ENCODE measurements at places on chromosomes 3 and 15. TPM values are rescaled to one million over a fixed set of nuclear protein-coding genes. Genes with fewer than 3 reads are reported as not detected.

DNA sequence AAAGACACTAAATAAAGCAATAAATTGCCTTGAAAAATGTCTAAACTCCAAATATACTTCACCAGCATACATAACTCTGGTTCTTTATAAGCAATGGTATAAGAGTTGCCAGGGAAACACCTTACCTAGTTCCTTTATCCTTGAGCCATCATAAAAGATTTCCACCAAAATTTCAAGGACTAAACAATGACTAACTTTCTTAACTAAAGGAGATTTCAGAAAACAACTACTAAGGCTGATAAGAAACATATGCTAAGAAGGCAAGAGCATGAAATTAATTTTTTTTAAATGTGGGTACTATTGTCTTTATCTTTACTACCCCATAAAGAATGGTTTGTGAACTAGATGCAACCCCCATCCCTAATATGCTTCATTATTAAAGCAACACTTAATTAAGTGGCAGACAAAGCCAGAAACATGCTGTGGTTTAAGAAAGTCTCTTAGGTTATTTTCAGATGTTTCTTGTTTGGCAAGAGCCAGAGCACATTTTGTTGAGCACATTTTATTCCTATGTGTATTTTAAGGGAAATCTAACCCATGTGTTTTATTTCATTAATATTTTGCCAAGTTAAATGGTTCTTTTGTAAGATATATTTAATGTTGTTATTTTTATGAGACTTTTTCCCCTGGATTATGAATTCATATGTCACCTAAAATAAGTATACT is 17.4 kb upstream of the VEPH1 start:
- no peaks in the 10 kb centered on the region for H3K4me1 ChIP-seq
- peaks cover 3% of the 10 kb centered on the region for H3K27me3 ChIP-seq
- H3K27ac ChIP-seq, result no peak overlapping the region
- H3K36me3 ChIP-seq, result no peaks in the 10 kb centered on the region
- H3K4me3 ChIP-seq, result no peak overlapping the region
- DNase-seq, result no peak

- DNase-seq, result no peak
- H3K36me3 ChIP-seq, result peaks cover 75% of the 10 kb centered on the region
- no peaks in the 10 kb centered on the region for H3K27me3 ChIP-seq
- H3K27ac ChIP-seq, result no peak overlapping the region
- no peak overlapping the region for H3K4me3 ChIP-seq
Observed at GRCh38 chr15:79321876-79322275, 11.0 kb downstream of the TMED3 start.

Gene AP3B2
- total RNA-seq, result 0.52 TPM

Gene SGO1
- total RNA-seq, result 36.2 TPM

DNA sequence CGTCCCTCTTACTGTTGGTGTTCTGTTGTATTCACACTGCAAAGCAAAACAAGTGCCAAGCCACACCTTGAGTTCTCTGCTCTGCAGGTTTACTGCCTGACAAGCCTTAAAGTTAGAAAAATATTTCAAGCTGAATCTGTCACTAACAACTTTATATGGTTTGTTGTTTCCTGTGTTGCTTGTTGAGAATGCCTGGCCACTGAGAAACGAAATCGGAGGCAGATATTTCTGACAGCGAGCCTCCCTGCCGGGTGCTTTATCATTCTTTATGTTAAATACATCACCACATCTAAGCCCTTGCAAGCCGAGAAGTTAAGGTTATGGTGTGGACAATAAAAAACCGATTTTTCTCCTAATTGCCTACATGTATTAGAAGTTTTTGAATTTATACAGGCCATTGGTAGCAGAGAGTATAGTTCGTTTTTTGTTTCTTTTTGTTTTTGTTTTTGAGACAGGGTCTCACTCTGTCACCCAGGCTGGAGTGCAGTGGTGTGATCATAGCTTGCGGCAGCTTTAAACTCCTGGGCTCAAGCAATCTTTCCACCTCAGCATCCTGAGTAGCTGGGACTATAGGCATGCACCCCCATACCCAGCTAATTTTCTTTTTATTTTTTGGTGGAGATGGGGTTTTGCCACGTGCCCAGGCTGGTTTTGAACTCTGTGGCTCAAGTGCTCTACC is 188.4 kb upstream of the ICE2 start:
- H3K4me3 ChIP-seq, result no peak overlapping the region
- DNase-seq, result no peak
- peaks cover 3% of the 10 kb centered on the region for H3K4me1 ChIP-seq
- H3K27ac ChIP-seq, result no peak overlapping the region

DNA sequence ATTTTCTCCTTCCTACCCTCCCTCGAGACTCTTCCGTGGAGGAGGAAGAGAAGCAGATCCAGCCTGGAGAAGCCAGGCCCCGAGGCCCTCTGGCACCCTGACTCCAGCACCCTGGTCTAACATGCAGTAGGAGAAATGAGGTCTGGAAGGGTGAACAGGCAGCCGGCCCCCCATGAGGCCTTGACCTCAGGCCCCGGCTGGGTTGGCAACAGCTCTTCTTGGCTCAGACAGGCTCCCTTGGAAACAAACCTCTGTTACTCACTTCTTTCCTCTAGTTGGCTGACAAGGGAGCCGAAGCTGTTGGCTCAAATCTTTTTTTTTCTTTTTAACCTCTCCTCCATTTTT is 73.4 kb downstream of the CPN2 start:
- no peak overlapping the region for H3K4me3 ChIP-seq
- no peaks in the 10 kb centered on the region for H3K36me3 ChIP-seq
- no peak overlapping the region for H3K27ac ChIP-seq
- no peaks in the 10 kb centered on the region for H3K27me3 ChIP-seq
- no peak for DNase-seq
- peaks cover 4% of the 10 kb centered on the region for H3K4me1 ChIP-seq

Gene CPEB1
- total RNA-seq, result 0.10 TPM

Gene IMPDH2
- 565 TPM for total RNA-seq

Gene PAK6
- total RNA-seq, result not detected

- H3K4me1 ChIP-seq, result peaks cover 3% of the 10 kb centered on the region
- H3K27me3 ChIP-seq, result no peaks in the 10 kb centered on the region
- H3K27ac ChIP-seq, result no peak within 1 kb of the TSS
- H3K36me3 ChIP-seq, result no peaks in the 10 kb centered on the region
- DNase-seq, result no peak
- H3K4me3 ChIP-seq, result no peak within 1 kb of the TSS
Observed at GRCh38 chr3:69122403-69122802, at the start of gene LMOD3. LMOD3 (minus strand) TSS chr3:69122595; CDS start chr3:69122386, 209 bp downstream.

GRCh38 chr3:14142567-14143270 is 17.9 kb downstream of the TMEM43 start:
- peak; percentile 44 for DNase-seq
- H3K4me1 ChIP-seq, result peaks cover 48% of the 10 kb centered on the region
- H3K27ac ChIP-seq, result peak overlapping the region; percentile 83
- H3K4me3 ChIP-seq, result no peak overlapping the region

Gene GPX1
- total RNA-seq, result 198 TPM

- peaks cover 23% of the 10 kb centered on the region for H3K36me3 ChIP-seq
- H3K27ac ChIP-seq, result no peak overlapping the region
- H3K4me3 ChIP-seq, result no peak overlapping the region
- no peak for DNase-seq
- no peaks in the 10 kb centered on the region for H3K27me3 ChIP-seq
Observed at GRCh38 chr3:52215351-52215750, 10.1 kb downstream of the TLR9 start.

DNA sequence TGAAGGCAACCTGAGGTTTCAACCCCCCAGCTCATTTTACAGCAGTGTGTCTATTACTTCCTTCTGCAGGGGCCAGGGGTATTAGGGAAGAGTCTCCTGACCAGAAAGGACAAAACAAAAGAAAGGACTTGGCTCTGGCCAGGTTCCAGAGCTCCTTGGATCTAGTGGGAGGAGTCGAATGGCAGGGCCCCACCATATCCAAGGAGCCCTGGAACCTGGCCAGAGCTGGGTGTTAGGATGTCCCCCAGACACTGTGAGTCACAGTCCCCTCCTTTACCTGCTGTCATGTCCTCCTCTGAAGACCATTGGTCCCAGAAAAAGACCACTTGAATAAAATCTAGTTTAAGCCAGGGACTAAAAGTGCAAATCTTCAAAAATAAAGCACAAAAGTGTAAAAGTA is 113.2 kb downstream of the EEFSEC start:
- H3K36me3 ChIP-seq, result peaks cover 17% of the 10 kb centered on the region
- H3K27ac ChIP-seq, result no peak overlapping the region
- H3K27me3 ChIP-seq, result no peaks in the 10 kb centered on the region
- peaks cover 1% of the 10 kb centered on the region for H3K4me1 ChIP-seq

GRCh38 chr15:59998305-59998949 is 5.7 kb upstream of the FOXB1 start:
- no peaks in the 10 kb centered on the region for H3K36me3 ChIP-seq
- H3K27ac ChIP-seq, result no peak overlapping the region
- DNase-seq, result no peak
- H3K4me1 ChIP-seq, result peaks cover 44% of the 10 kb centered on the region
- H3K4me3 ChIP-seq, result no peak overlapping the region

- no peaks in the 10 kb centered on the region for H3K27me3 ChIP-seq
- no peak overlapping the region for H3K4me3 ChIP-seq
- no peak for DNase-seq
- no peak overlapping the region for H3K27ac ChIP-seq
- no peaks in the 10 kb centered on the region for H3K36me3 ChIP-seq
Observed at GRCh38 chr3:155001289-155002010, 78.7 kb upstream of the MME start.

GRCh38 chr15:64143276-64143675 is 8.3 kb upstream of the SNX22 start:
- H3K27ac ChIP-seq, result peak overlapping the region; percentile 13
- no peak for DNase-seq
- H3K36me3 ChIP-seq, result peaks cover 9% of the 10 kb centered on the region
- H3K27me3 ChIP-seq, result no peaks in the 10 kb centered on the region
- no peaks in the 10 kb centered on the region for H3K4me1 ChIP-seq

DNA sequence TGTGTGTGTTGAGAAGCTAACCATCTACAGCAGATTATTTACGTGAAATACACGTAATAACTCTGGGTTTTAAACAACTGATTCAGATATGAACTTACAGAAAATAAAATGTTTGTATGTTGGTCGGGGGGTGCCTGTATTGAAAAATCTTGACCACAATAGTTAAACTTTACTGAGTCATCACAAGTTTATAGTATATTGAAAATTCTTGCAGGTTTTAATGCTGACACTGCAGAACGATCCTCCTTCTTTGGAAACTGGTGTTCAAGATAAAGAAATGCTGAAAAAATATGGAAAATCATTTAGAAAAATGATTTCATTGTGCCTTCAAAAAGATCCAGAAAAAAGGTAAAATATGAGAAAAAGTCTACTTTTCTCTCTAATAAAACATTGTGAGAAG is 41.3 kb upstream of the SLC22A13 start:
- H3K4me1 ChIP-seq, result peaks cover 26% of the 10 kb centered on the region
- H3K36me3 ChIP-seq, result peaks cover 32% of the 10 kb centered on the region
- no peak overlapping the region for H3K27ac ChIP-seq
- no peak for DNase-seq

Gene PKM
- 1,794 TPM for total RNA-seq

- DNase-seq, result no peak
- H3K27ac ChIP-seq, result no peak overlapping the region
- no peak overlapping the region for H3K4me3 ChIP-seq
Observed at GRCh38 chr15:36335659-36336058, 243.8 kb upstream of the CDIN1 start.

DNA sequence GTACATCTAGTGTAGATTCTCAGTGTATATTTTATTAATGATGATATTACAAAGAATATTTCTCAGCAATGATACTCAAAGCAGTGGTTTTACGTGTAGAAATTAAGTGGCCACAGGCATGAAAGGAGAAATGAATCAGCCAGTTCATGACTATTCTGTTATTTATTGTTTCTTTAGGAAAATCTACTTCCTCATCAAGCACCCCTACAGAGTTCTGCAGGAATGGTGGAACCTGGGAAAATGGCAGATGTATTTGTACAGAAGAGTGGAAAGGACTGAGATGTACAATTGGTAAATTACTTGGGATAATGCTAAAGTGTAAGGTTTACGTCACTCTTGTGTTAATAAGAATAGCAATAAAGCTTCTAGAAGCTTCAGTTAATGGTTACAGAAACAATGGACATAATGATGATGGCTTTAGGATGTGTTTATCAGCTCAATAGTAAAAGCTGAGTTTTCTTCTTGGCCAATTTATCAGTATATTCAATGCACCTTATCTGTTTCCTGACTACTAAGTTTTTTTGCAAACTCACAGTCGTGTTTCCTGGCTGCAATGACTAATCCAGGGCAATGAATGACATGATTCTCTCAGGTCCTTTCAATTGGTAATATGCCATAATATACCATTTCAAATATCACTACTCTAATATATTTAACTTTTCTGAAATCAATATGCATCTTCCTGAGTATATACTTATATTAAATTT is 20.2 kb downstream of the ADGRG7 start:
- peaks cover 12% of the 10 kb centered on the region for H3K27me3 ChIP-seq
- no peaks in the 10 kb centered on the region for H3K36me3 ChIP-seq
- no peak overlapping the region for H3K27ac ChIP-seq
- no peaks in the 10 kb centered on the region for H3K4me1 ChIP-seq
- no peak overlapping the region for H3K4me3 ChIP-seq

GRCh38 chr15:70463453-70463834 is 299.9 kb downstream of the UACA start:
- H3K27me3 ChIP-seq, result no peaks in the 10 kb centered on the region
- no peak overlapping the region for H3K4me3 ChIP-seq
- peaks cover 13% of the 10 kb centered on the region for H3K4me1 ChIP-seq
- H3K36me3 ChIP-seq, result no peaks in the 10 kb centered on the region

- no peak for DNase-seq
- no peak overlapping the region for H3K27ac ChIP-seq
- H3K4me1 ChIP-seq, result no peaks in the 10 kb centered on the region
- no peaks in the 10 kb centered on the region for H3K27me3 ChIP-seq
Observed at GRCh38 chr15:50549326-50549725, 2.9 kb upstream of the USP50 start.

Gene PP2D1
- not detected for total RNA-seq

Gene GOLGA6D
- total RNA-seq, result not detected

Measured in activated naive CD4-positive, alpha-beta T cell treated with anti-CD3 and anti-CD28 coated beads for 36 hours (primary cell).